ENCODE measurements at places on chromosomes 4 and X. TPM values are rescaled to one million over a fixed set of nuclear protein-coding genes. Genes with fewer than 3 reads are reported as not detected.

- no peak for DNase-seq
Measured at GRCh38 chrX:72393836-72394517, 88.3 kb upstream of the CITED1 start.

Gene CDKL5
- total RNA-seq: 9.7 TPM

Gene GUCY1B1
- 2.9 TPM for total RNA-seq

Gene CXCL1
- not detected for total RNA-seq

DNA sequence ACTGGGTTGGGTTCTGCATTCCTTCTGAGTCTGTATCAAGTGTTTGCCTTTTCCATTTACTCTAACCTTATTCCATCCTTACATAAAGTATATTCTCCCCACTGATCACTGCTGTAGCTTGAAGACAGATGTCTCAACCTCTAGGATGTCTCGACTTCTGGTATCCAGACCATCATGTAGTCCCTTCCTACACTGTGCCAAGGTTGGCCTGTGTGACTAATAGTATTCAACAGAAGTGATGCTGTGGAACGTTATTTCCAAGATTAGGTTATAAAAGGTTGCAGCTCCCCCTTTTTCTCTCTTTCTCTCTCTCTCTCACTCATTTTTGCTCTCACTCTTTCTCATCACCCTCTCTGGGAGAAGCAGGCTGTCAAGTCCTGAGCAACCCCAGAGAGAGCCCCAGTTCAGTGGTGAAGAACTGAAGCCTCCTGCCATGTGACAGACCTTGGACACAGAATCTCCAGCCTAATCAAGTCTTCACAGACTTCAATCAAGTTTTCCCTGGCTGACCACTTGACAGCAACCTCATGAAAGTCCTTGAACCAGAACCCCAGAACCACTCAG, 75.4 kb downstream of the PRDM5 start:
- DNase-seq: no peak

- peak; percentile 55 for DNase-seq
Measured at GRCh38 chrX:9204560-9204959, 170.6 kb upstream of the FAM9B start.

DNA sequence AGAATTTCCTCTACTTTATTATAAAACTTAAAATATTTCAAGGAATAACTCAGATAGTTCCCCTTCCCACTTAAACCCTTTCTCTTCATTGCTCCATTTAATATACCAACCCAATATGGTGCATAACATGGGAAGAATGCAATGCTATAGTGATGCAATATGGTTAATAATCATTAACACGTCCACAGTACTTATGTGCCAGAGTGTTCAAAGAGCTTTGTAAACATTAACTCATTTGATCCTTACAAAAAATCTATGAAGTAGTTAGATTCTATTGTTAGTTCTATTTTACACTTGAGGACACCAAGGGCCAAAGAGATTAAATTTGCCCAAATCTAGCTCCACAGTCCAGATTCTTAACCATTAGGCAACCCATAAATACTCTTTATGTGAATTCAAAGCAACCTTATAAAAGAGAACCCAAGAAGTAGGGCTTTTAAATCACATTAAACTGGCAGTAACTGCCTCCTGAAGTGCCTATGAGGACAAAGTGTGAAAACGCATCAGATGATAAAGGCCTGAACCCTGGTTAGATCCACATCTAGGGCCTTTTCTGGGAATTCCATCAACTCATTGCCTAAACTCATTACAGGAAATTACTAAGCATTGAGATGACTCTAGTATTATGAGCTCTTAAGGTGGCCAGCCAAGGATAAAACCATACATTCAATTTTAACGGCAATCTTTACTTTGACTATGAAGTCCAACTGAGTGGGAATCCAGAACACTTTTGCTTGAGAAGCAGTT, 94.3 kb downstream of the AREG start:
- DNase-seq: no peak

Gene USP38
- 17.0 TPM for total RNA-seq

DNA sequence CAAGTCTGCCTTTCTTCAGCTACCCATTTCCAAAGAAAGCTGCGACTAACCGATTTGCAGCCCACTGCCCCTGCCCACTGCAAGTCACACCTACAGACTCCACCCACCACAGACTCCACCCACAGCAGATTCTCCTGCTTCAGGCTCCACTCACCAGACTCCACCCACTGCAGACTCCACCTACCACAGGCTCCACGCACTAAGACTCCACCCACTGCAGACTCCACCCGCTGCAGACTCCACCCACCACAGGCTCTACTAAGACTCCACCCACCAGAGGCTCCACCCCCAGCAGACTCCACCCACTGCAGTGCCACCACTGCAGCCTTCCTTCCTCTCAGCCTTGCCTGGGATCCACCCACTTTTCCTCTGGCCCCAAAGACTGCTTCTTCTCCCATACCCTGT, 41.3 kb downstream of the ABLIM2 start:
- peak; percentile 3 for DNase-seq

GRCh38 chr4:138494931-138495330, 252.8 kb upstream of the SLC7A11 start:
- DNase-seq: peak; percentile 46

GRCh38 chr4:8509311-8509950, 68.9 kb downstream of the TRMT44 start:
- DNase-seq: no peak

DNA sequence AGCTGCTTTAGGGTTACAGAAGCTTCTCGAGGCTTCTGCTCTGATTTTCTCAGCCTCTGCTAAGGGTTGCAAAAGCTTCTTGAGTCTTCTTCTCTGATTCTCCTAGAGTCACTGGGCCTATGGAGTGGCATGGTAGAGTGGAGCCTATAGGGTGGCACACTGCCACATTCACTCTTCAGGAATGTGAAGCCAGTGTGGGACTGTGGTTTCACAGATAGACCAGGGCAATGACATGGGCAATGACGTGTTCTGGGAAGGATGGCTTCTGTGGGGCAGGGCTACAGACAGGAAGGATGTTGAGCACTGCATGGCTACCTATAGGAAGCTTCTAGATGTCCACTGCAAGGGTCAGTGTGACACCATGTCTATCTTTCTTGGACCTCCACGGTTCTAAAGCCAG, 11.0 kb upstream of the MAMLD1 start:
- peak; percentile 41 for DNase-seq

DNA sequence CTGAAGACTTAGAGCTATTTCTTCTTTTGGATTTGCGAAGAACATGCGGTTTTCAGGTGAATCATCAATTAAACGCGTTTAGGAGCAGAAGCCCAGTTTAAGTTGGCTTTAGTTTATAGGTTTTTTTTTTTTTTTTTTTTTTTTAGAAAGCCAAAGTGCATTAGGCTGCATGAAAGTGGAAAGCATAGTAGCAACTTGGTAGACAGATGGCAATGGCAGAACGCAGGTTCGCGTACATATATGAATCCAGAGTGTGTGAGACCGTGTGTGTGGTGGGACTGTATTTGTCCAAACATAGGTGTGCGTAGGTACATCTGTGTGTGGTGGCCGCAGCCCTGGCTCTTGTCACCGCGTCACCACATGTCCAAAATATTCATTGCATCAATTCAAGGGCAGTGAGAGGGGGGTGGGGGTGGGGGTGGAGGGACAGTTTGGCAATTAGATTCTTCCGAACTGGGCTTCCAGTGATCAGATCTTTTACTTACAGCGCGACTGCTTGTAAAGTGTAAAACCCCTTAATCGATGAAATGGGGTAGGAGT, 901 bp downstream of the JADE1 start:
- peak; percentile 46 for DNase-seq

DNA sequence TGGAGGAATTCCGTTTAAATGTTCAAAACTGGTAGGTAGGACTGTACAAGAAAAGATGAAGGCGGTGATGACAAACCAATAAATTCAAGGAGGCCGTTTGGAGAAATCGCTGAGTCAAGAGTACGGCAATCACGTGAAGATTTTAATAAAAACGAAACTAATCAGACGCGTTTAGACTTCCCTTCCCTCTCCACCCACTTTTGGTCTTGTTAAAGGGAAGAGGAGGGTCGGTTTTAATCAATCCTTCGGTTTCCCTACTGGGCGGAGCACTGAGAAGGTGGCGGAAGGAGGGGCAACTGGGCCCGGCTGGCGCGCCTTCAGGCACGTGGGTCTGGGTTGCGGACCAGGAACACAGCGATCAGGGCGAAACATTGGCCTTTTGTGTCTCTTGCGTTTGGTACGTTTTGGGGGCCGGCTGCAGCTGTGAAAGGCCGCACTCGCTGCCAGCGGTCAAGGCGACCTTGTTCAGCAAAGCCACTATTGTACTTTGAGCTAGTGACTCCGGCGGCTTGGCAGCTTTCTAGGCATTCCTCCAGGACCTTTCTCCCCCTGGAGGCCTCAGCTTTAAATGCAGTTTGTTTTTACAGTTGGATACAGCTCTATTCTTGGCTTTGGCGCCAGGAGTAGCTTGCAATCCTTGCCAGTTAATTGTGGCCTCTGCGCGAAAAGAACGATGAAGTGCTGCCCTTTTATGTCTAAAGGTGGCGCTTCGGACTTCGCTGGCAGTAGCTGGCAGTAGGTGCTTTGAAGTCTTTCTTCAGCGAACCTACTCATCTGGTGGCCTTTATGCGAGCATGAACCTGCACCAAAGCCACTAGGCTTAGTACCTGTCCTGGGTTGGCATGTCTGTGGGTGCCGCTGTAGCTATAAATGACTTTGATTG, 16.8 kb upstream of the LAMP2 start:
- DNase-seq: peak; percentile 69

- DNase-seq: no peak
Measured at GRCh38 chr4:41815473-41815872, 66.9 kb upstream of the PHOX2B start.

Gene EVC
- 16.8 TPM for total RNA-seq

DNA sequence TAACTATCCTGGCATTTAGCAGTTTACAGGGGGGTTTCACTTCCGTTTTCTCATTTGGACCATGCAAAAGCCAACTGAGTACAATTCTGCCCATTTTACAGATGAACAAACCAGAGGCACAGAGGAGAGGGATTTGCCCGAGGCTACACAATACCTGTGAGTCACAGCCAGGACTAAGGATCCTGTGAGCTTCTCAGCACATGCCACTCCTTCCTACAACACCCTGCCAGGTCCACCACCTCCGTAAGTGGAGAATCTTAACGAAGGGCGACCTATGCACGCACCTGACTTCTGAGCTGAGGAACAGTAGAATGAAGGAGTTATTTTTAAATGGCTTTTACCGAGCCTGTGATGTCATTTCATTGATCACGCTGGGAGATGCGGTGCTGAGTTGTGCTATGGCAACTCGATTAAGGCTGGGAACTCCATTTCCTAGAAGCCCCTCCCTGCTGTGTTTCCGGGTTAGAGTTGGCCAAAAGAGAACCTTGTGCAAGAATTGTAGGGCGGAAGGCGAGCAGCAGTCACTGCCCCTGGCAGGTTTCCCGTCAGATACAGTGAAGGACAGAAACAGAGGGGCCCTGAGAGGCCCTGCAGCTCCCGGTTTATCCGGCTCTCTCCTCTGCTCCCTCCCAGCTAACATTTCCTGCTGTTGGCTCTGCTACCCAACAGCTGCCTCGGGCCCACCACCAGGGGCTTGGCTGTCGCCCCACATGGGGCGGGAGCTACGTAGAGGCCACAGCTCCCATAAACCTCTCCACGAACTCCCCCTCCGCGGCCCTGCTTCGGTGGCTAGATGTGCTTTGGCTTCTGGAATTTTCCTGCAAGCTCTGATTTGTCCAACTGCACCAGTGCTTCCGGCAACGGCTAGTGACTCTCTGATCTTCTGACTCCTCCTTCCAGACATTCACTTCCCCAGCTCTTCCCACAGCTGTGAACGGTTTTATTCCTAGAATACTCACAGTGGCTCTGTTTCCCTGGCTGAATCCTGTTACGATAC, 75.1 kb upstream of the USP9X start:
- DNase-seq: peak; percentile 88

GRCh38 chrX:23383411-23383810, 48.8 kb downstream of the PTCHD1 start:
- DNase-seq: peak; percentile 7

Gene ASB9
- 0.36 TPM for total RNA-seq

DNA sequence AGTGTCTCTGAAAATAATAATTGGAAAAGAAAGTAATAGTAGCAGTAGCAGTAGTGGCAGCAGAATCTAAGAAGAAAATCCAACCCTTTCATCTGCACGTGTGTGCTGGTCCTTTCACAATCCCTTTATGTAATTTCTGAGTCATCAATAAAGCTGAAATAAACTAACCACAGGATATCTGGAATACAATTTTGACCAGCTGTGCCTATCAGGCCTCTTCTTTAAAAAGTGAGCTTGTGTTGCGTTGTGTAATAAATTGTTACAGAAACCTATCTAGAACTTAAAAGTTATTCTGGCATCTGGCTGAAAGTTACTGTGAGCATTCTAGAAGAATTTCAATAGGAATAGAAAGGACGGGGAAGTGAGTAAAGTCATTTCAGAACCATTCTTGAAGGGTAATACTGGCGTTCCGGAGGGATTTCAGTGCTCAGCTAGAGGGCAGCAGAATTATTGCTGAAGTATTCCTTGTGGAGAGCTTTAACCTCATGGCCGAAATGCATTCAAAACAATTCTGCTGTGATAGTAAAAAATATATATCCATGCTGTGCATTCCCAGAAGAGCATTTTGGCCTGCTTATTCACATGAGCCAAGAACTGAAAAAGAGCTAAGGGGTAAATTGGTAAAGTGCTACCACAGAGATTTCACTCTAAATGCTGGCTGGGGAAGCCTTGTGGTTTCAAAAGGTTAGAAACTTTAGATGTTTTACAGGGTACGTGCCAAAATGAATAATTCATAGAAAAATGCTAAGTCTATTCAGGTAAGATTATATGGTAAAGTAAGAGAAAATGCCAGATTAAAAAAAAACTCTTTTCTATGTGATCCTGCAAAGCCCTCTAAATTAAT, 260.6 kb downstream of the NKX6-1 start:
- DNase-seq: peak; percentile 21

Gene F8A2
- total RNA-seq: not detected

- DNase-seq: no peak
Measured at GRCh38 chr4:174757736-174758135, 71.3 kb downstream of the GLRA3 start.

DNA sequence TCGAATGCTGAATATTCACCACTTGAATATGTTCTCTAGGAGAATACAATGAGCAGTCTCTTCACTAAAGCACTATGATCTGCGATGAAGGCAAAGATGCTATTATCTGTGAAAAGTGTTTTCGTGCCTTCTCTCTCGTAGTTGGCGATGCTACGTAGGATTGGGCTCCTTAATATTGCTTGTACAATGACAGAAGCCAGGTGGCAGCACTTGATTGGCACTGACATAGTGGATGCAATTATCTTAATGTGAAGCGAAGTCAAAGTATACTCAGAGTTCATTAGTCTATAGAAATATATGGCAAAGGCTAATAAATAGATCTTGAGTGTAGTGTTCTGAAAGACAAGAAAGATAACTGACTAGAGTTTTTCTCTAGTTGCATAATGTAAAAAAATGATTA, 1135.7 kb upstream of the AGA start:
- no peak for DNase-seq

DNA sequence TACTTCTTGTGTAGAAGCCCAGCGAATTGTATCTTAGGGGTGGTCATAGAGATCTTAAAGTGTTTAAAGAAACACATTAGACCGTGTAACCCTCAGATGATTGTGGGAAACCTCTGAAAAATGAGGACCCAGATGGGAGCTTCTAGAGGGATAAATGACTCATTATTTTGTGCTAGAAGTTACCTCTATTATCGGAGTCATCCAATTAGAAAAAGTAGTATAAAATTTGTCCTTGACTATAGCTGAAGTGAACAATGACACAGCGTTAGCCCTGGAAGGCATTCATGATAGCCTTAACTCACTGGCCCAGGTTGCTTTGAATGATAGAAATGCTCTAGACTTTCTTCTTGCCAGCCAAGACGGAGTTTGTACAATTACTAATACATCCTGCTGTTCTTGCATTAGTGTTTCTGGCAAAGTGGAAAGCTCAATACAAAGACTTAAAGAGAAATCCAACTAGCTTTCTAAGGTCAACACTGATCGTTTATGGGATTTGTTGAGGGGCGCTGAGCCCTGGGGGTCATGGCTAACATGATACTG, 178.9 kb upstream of the VEGFC start:
- no peak for DNase-seq

GRCh38 chrX:24321741-24322395, 8.0 kb upstream of the SUPT20HL2 start:
- DNase-seq: no peak

Data from IMR-90 (cell line).